HCEC 1CT (cell line): ENCODE measurements at places on chromosomes 3 and 15.
A peak's percentile ranks its signal among the peaks of the same experiment; 100 is the strongest.

DNA sequence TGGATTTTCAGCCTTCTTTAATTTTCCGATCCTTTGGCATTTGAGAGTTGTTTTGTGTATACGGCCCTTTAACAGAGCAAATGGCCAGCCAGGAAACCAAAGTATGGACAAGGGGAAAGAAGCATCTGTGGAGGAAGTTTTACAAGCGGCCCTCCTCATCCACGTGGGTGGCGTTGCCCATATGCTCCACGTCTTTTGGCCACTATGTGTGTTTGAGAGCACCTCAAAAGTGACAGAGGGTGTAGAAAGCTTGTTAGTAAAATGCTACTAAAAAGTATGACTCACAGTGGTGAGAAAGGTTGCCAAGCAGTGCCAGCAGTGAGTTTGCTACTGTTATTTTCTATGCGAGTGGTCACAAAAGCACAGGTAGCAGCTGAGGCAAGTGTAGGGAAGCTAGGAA lies 451.8 kb upstream of the NPAP1 start:
- DNase-seq = no peak

DNA sequence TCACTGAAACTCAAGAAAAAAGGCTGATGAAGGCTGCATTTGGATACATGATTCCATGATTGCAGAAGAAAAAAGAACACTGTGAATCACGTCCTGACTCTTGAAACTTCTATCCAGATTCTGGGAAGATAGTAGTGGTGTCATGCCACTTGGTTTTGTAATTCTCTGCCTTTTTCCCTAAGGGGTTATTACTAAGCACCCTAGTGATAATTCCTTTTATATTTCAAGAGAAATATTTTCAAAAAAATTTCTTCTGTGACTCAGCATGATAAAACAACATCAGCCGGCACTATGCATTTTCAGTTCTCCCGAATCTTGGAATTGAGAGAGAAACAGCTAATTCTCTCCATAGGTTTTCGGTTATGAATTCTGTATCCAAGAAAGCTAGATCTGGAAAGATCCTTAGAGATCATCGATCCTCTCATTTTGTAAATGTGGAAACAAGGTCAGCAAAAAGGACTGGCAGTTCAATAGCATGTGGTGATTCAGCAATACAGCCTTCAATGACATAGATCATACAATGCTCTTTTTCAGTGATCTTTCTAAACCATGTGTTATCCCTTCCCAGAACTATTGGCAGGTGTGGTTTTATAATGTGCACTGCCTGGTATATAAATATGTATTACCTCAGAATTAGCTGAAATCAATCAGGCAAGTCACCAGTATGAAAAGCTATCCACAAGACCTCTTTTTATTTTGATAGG lies 42.6 kb upstream of the TP63 start:
- DNase-seq = peak; percentile 84

DNA sequence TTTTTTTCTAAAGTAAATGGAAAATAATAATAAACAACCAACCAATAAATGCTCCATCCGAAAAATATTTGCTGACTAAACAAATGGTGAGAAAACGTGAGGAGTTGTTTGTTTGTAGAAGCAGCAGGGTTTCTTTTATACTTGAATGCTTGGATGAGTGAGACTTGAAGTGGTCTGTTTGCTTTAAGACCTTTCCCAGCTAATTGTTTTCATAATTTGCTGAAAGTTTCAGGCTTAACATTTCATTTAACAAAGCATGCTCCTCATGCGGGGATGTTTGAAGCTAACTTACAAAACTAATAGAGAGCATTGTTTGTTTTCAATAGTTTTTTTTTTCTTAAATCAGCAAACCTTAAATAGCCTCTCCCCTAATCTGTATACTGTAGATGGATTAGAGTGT lies 484.6 kb downstream of the ROBO2 start:
- no peak for DNase-seq

DNA sequence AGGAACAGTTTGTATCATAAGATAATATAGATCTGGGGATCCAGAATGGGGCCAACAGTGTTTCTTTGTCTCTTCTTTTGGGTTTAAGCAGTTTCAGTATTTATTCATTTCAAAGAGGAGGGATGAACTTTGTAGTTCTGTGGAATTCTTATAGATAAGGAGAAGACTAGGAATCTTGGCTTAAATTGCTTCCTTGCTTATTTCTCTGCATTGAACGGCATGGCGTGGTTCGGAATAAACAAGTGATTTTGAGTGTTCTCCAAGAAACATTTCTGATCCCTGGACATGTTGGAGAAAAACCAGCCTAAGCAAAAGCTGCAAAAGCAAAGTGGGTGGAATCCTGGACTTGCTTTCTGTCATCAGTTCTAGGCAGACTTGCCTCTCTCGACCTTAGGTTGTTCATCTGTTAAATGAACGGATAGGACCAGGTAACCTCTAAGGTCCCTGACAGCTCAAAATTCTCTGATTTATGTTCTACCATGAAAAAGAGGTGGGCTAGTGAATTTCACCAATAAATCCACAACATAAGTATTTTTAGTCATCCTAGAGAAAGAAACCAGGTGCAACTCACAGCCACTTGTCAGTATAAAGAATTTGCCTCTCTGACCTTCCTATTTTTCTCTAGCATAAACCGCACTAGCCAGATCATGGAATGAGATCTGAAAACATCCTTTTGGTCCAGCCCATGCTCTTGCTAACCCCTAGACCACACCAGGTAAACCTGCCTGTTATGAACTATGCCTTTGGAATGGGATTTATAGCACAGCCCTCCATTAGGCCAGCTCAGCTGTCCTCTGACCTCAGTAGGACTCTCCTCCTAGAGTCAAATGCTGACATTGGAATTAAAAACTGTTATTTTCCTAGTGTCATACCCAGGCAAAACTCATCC lies 78.8 kb downstream of the CLDN11 start:
- DNase-seq = no peak

GRCh38 chr3:37994639-37994972 lies 4.0 kb downstream of the VILL start:
- DNase-seq = no peak

DNA sequence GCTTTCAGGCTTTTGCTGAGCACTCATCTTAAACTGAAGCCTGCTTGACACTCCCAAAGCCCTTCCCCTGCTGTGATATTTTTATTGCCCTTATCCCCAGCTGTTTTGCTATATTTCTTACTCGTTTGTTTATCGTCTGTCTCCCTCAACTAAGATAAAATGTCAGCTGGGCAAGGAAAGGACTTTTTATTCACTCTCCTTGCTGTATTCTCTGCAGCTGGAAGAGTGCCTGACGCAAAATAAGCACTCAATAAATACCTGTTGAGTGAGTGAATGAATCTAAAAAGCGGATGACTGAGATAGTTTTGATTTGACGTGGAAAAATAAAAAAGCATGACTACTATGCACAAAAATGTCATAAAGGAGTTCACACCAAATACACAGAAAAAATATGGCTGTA lies 84.8 kb upstream of the POMGNT2 start:
- DNase-seq = peak; percentile 91

GRCh38 chr15:36856339-36856973 lies 243.9 kb downstream of the MEIS2 start:
- DNase-seq = no peak

- no peak for DNase-seq
Observed at GRCh38 chr3:11602239-11602840, 41.4 kb downstream of the VGLL4 start.

DNA sequence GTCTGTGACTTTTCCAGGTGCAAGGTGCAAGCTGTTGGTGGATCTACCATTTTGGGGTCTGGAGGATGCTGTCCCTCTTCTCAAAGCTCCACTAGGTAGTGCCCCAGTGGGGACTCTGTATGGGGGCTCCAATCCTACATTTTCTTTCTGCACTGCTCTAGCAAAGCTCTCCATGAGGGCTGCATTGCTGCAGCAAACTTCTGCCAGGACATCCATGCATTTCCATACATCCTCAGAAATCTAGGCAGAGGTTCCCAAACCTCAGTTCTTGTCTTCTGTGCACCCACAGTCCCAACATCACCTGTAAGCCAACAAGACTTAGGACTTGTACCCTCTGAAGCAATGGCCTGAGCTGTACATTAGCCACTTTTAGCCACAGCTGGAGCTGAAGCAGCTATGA lies 694.5 kb upstream of the BCHE start:
- DNase-seq = no peak

DNA sequence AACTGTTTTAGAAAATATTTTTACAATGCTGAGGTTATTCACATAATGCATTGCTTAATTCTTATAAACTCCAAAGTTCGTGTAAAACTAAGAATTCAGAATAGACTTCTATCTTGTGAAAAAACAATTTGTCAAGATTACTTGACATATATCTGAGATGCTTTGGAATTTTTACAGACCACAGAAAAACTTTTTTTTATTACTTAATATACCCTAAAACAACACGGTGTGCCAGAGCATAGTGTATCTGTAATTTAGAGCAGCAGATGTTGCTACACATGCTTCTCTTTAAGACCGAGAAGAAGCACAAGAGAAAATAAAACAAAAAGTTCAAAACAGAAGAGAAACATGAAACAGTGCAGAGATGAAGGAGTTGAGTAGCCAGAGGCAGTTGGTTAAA lies 26.4 kb downstream of the ASB7 start:
- no peak for DNase-seq

GRCh38 chr3:39148435-39149058 lies 4.8 kb downstream of the CSRNP1 start:
- DNase-seq = peak; percentile 30

DNA sequence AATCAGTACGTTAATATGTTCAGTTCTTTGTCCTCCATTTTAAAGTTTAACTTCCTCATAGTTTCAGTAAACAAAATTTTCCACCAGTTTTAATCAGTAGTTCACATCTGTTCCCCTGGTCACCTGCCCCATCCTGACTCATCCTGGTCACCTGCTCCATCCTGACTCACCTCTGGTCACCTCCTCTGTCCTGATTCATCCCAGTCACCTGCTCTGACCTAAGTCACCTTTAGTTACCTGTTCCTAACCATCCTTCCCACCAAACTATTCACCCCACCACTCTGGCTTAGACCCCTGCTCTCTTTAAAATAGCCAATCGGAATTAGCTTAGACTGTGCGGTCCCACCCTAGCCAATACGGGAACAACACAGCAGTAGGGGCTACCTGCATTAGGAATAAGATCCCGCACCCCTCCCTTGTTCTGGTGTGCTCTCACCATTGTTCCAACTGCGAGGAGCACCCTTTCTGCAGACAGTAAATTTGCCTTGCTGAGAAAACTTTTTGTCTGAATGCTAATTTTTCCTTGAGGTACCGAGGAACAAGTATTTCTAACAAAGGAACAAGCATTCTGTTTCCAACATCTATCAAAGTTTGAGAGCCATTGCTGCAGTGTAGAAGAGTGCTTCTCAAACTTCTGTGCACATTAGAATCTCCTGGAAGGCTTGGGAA lies 169.3 kb downstream of the ADAMTS17 start:
- DNase-seq = no peak

DNA sequence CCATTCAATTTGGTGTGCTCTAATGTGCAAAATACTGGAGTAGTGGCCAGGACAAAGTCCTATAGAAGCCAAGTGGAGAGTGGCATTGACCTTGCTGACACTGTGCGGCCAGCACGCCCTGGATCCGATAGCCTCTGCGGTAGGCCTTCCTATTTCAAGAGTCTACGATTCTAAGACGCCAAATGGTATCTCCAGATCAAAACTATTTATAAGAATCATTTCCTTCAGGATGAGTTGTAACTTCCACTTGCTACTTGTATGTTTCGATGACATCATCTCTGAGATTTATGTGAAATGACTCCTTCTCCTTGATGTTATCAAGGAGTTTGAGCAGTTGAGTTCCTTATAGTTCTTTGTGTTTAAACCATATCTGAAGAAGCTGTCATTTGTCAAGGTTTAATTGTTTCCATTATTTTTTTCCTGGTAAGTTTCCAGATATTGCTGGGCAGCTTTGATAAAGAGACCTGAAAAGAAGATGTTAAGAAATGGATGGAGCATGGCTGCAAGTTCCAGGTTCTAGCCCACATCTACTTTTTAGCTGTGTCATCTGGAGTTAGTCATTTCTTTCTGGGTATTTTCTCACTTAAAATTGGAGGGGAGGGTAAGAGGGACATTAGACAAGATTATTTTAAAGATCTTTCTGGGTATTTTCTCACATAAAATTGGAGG lies 71.8 kb downstream of the TMEM44 start:
- peak; percentile 74 for DNase-seq

DNA sequence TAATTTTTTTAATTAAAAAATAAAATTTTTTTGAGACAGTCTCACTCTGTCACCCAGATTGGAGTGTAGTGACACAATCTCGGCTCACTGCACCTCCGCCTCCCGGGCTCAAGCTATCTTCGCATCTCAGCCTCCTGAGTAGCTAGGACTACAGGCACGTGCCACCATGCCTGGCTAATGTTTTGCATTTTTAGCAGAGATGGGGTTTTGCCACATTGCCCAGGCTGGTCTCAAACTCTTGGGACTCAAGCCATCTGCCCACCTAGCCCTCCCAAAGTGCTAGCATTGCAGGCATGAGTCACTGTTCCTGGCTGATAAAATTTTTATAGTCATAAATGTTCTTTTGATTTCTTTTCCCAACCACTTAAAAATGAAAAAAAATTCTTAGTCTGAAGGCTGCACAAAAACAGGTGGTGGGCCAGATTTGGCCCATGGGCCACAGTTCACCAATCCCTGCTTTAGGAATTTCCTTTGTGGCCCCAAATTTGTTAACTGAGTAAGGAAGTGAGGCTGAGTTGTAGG lies 9.2 kb downstream of the UBA5 start:
- no peak for DNase-seq

DNA sequence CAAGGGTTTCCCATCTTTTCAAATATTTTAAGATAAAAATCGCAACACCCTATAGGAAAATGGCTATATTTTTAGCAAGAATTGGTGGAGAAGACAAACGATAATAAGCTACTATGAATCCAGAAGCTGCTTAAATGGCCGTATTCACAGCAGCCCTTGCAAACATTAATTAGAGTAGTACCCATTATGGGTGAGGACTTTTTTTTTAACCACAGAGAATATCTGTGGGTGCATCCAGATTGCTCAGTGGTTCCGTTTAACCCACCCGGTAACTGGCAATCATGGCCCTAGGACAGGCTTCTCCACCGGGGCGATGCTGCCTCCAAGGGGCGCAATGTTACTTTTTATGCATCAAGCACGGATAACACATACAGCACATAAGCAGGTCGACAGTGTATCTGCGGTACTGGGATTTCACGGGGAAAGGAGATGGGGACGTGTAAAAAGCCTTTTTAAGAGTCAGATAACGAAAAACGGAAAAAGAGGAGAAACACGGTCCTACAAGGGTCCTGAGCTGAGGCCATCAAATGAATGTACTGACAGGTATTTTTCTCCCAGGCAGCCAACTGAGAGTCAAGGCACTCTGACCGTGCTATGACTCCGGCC lies 968 bp upstream of the TMEM266 start:
- no peak for DNase-seq

DNA sequence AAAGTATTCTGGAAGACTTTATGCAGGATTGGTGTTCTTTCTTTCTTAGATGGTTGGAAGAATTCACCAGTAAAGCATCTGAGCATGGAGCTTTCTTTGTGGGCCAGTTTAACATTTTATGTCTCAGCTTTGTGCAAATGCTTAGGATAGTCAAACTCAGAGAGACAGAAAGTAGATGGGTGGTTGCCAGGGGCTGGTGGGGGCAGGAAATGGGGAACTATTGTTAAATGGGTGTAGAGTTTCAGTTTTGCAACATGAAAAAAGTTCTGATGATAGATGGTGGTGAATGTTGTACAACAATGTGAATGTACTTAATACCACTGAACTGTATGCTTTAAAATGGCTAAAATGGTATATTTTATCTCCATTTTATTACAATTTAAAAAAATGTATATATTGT lies 24.8 kb downstream of the SPCS1 start:
- DNase-seq = no peak
